Cortex of kidney (tissue), 1 donor: ENCODE measurements at places on chromosomes 6 and 20.

DNA sequence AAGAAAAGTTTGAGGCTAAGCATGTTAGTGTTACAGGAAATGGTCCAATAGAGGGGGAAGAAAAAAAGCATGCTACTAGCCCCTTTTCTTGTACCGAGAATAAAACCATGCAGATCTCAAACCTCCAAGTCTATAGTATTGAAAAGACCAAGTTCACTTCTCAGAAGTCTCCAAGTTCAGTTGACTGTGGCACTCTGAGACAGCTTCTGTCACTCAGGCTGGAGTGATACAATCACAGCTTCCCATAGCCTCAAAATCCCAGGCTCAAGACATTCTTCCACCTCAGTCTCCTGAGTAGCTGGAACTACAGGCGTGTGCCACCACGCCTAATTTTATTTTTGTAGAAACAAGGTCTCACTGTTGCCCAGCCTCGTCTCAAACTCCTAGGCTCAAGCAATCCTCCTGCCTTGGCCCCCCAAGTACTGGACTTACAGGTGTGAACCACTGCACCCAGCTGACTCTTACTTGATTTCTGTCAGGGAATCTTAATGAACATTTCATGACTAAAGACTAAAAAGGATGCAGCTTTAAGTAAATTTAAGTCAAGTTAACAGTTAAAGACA is 16.2 kb downstream of the C6orf62 start:
- no peak for DNase-seq

GRCh38 chr6:44094403-44095242 is 32.6 kb downstream of the MRPL14 start:
- no peak for DNase-seq

DNA sequence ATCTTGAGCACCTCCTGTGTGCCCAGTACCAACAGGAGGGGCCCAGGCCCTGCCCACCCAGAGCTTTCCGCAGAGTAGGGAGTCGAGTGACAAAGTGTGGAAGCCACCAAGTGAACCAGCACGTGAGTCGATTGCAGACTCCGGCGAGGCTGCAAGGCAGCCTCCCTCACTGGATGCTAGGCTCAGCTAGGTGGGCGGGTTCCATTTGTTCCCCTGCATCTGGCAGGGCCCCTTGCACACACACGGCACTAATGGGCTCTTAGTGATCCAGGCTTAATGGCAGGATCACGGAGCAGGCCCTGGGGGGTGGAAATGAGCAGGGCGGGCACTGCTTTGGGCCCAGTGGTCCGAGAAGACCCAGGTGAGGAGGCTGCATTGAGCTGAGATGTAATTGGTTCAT is 140.4 kb downstream of the PHACTR3 start:
- DNase-seq, result no peak

DNA sequence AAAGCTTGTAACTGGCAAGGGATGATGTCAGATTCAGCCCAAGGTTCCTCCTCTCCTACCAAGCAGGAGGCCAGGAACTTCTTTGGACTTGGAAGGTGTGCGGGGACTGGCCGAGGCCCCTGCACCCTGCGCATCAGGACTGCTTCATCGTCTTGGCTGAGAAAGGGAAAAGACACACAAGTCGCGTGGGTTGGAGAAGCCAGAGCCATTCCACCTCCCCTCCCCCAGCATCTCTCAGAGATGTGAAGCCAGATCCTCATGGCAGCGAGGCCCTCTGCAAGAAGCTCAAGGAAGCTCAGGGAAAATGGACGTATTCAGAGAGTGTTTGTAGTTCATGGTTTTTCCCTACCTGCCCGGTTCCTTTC is 14.4 kb downstream of the TNFAIP3 start:
- no peak for DNase-seq

DNA sequence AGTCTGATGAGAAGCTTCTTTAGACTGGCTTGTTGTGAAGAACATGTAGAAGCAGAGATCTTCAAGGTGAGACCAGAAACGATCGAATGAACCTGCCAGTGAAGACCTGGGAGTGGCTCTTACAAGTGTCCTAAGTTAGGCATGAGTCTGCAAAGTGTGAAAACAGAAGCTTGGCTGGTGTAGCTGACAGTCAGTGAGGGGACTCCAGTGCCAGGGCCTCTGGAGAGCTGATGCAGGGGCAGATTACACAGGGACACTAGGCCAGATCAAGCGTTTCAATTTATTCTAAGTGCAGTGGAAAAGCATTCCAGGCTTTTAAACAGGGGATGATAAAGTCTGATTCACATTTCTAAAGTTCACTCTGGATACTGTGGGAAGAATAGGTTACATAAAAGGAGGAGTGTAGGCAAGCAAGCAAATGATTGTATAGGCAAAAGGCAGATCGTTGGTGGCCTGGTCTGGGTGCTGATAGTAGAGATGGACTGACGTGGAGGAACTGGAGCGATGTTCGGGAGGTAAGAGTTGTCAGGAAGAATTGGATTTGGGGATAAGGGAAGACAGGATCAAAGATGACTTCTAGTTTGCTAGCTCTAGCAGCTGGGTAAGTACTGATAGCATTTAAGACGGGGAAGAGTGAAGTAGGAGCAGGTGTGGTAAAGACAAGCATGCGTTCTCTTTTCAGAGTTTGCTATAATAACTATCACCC is 133.5 kb downstream of the MAN1A1 start:
- DNase-seq, result no peak

GRCh38 chr6:136464148-136464547 is 86.1 kb downstream of the MAP7 start:
- no peak for DNase-seq

DNA sequence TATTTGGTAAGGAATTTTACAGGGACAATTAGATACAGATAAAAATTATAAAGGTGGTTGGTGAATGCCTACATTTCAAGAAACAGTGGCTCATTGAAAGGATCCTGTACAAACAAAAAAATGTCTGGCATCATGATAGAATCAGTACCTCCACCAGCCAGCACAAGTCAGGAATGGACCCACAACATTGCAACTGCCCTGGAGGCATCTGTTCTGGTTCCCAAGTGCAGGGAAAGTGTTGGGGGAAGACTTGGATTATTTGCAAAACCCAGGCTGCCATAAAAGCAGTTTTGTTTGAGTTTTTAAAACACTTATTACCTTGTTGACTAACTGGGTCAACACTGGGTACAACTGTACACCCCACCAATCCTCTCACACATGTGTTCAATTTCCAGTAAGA is 24.3 kb downstream of the ARHGAP40 start:
- DNase-seq, result no peak

DNA sequence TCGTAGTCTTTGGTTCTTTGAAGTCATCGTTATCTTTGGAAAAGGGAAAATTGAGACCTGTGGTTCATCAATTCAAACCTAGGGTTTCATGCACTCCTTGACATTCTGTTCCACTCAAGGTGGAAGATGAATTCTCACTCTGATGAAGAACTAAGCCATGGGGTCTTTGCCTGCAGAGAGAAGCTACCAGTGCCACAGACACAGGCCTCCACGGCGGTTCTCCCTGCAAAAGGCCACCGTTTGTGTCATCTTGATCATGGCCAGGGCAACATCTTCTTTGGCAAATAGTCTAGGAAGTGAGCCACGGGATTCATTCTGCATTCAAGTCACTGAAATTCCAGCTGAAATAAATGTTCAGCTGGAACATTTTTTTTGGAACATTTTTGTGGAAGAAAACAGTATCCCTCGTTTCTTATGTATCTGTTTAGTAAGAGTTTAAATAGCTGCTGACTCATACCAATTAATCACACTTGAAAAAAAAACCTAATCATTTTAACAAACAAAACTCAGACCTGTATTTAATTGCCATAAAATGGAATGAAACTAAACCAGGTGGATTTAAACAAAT is 206.0 kb upstream of the FOXQ1 start:
- no peak for DNase-seq

GRCh38 chr6:107154131-107154800 is 39.0 kb upstream of the BEND3 start:
- no peak for DNase-seq

GRCh38 chr20:41572010-41572572 is 46.1 kb downstream of the CHD6 start:
- no peak for DNase-seq

GRCh38 chr6:137697267-137697938 is 169.7 kb upstream of the TNFAIP3 start:
- DNase-seq, result no peak

- no peak for DNase-seq
Observed at GRCh38 chr6:34953061-34954025, 64.3 kb downstream of the ANKS1A start.

DNA sequence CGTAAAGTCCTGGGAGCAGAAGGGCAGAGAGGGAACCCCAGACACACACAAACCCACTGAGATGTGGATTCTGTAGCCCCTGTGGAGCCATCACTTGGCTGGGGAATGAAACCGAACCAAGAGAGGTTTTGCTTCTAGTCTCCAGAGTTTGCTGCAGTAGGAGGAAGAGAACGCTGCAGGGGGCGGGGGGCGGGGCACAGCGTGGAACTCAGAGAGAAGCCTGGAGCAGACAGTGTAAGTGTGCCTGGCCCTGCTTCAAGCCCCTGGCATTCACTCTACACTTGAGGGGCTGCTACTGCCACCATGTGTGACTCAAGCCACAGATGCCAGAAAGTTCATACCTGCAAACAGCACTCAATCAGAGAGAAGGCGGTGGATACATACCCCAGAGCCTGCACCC is 18.9 kb downstream of the GABRR1 start:
- no peak for DNase-seq

DNA sequence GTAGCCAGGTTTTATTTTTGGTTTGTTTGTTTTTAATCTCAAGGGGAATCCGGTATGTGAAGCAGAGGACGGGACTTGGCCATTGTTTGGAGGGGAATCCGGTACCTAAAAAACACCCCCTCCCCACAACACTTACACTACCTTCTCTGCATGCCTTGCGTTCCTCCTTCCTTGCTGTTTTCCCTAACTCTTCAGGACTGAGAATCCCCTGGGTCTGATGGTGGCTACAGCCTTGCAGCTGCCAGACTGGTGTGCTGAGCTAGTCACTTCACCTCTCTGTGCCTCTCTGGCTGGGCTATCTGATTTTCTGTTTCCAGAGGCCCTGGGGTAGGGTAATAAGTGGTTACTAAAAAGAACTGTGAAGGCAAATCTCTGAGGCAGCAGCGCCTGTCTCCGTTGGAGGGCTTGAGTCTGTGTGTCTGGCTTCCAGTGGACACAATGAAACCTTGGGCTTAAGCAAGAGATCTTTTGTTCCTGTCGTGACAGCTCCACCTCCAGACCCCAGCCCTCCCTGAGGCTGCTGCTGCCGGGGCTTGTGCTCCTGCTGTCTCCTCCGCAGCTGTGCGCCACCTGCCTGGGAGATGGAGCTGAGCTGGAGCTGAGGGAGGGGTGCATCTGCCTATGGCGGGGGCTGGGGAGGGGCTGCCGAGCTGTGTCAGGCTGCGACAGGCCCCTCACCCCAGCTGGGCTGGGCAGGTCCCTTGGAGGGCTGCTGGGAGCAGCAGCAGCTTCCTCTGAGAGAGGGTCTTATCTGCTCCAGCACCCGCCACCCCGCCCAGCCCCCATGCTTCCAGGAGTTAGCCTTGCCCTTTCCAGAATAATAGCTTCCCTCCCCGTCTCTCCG is 65.8 kb upstream of the CCDC167 start:
- DNase-seq, result no peak

DNA sequence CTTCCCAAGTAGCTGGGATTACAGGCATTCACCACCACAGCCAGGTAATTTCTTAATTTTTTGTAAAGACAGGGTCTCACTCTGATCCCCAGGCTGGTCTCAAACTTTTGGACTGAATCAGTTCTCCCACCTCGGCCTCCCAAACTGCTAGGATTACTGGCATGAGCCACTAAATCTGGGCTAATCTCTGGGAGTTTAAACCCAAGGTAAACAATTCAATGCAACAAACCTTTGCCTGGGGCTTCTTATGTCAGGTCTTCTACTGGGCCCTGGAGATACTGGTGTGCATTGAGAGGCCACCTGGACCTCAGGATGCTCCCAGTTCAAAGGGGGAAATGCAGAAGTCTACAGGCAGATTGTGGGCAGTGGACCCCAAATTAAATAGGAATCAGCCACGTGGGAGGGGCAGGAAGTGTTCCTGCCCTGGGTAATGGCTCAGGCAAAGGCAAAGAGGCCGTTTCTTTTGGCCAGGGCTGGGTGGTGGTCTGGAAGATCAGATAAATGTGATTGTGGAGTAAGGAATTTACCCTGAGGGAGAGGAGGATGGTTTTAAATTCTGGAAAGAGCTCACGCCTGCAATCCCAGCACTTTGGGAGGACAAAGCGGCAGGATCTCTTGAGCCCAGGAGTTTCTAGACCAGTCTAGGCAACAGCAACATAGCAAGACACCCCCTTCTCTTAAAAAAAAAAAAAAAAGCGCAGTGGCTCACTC is 1.3 kb upstream of the MYBL2 start:
- DNase-seq, result no peak

GRCh38 chr6:140082867-140083297 is 708.4 kb upstream of the CITED2 start:
- no peak for DNase-seq

GRCh38 chr6:43703512-43704429 is 16.2 kb upstream of the MRPS18A start:
- DNase-seq, result no peak

DNA sequence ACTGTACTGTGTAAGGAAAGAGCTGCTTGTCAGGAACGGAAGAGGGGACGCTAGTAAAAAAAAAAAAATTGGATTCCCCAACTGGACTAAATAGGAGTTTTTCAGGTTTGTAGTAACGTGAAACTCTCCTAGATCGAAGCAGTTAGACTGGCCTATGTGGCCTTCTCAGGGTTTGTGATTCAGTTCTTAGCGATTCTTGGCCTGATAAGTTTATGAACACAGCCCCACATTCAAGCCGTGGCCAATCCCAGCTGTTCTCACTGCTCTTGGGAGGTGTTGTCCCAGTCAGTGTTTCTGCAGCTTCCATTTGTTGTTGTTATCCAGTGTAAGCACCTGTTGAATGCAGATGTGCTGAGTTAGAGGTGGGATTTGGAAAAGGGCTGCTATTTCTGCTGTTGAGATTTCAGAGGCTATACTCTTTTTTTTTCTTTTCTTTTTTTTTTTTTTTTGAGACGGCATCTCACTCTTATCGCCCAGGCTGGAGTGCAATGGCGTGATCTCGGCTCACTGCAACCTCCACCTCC is 29.7 kb downstream of the TAF8 start:
- no peak for DNase-seq

- DNase-seq, result no peak
Observed at GRCh38 chr6:26067367-26067766, 19.9 kb upstream of the HFE start.

- no peak for DNase-seq
Observed at GRCh38 chr6:163793011-163793983, 378.8 kb downstream of the QKI start.

DNA sequence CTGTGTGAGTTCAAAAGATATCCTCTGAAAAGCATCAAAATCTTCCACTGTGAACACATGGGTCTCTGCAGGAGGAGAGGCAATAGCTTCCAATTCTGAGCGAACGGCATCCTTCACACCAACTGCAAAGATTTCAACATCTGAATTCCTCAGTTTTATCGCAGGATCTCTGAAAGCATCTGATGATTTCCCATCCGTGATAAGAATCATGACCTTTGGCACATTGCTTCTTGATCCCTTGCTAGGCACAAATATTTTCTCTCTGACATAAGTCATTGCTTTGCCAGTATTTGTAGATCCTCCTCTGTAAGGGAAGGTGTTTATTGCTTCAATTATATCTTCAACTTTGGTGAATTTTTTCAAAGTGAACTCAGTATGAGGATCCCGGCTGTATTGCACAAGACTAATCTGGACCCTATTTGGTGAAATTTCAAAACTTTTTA is 22.7 kb downstream of the COL12A1 start:
- no peak for DNase-seq

GRCh38 chr6:30147096-30147495 is 11.2 kb downstream of the TRIM40 start:
- DNase-seq, result no peak

- DNase-seq, result no peak
Observed at GRCh38 chr6:136470044-136470443, 80.2 kb downstream of the MAP7 start.
